Naive B cell (primary cell): ENCODE measurements at places on chromosomes 6 and 20. TPM values are rescaled to one million over a fixed set of nuclear protein-coding genes. Genes with fewer than 3 reads are reported as not detected.
A peak's percentile ranks its signal among the peaks of the same experiment; 100 is the strongest.

The STXBP5 gene
- polyA plus RNA-seq, result 2.2 TPM

GRCh38 chr6:158803733-158804143, 15.4 kb downstream of the EZR start:
- DNase-seq, result peak; percentile 60

DNA sequence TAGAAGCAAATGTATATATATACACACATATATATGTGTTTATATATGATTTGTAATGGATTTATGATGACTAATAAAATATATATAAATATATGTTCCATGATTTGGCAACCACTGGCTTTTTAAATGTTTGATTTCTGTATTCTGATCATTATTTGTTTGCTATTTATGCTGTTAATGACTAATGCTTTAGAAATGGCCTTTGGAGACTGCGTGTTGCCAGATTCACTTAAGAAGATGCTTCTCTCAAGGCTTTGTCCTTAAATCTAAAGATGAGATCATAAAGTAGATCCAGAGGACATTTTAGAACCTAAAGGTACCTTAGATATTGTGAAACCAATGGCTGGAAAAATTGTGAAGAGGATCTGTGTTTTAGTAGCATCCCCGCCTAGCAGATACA, 116.0 kb upstream of the SUPT3H start:
- DNase-seq, result no peak

DNA sequence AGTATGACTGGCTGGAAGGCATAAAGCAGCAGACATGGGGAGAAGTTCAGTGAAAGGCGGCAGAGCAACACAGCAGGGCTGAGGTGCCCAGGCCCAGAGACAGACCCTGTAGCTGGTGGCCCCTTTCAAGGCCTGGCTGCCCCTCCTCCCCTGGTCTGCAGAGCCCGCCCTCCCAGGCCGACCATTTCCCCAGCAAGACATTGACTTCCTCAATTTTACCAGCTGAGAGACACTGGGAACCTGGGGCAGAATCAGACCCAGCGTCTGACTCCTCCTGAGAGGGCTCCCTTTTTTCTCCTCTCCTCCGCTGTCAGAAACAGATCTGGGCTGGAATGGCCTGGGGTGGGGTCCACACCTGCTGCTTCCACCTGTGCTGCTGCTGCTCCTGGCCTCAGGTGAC, at the start of gene TREML4:
Gene TREML4, plus strand, starts transcription at position 254 of the 400 bp plus-strand sequence. Its CDS starts 79 bp downstream, at position 333.
- no peak for DNase-seq

DNA sequence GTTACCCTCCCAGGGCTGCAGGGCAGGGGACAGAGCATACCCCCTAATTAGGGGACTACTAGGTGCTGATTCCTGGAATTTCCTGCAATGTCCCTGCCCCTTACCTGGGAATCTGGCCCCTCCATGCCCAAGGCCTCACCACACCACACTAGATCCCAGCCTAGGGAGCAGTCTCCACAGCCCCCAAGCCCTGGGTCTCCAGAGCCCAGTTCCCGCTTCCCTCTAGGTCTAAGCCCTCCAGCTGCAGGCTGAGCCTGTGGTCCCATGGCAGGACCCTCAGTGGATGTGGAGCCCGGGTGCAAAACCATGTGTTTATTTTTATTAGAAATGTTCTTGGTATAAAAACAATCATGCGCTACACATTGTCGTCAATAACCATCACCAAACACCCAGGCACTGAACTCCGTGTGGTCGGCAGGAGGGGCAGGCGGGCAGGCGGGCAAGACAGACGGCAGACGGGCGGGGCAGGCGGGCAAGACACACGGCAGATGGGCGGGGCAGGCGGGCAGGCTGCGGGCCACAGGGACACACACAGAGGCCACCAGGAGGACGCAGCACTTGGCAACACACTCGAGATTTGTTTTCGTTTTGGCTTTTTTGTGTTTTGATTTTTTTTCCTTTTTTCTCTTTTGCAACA, 124.2 kb downstream of the GRM4 start:
- DNase-seq, result no peak

DNA sequence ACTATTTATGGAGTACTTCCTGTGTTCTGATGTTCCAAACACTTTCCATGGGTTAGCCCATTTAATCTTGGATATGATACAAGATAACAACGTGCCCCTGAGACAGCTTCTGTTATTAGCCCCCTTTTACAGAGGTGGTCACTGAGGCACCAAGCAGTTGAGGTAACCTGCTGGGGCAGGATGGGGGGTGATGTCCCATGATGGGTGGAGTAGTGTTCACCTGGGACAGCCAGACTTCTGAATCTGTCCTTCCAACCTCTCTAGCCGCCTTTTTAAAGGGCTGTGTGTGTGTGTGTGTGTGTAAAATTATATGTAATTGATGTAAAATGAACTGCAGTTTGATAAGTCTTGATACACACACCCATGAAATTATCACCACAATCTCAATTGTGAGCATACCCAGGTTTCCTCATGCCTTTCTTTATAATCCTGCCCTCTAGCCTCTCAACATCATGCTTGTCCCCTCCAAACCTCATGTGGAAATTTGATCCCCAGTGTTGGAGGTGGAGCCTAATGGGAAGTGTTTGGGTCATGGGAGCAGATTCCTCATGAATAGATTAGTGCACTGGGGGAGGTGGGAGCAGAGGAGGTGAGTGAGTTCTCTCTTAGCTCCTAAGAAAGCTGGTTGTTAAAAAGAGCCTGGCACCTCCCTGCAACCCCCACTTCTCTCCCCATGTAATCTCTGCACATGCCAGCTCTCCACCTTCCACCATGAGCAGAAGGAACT, 39.2 kb downstream of the PLAGL2 start:
- no peak for DNase-seq
